ENCODE measurements at places on chromosomes 5 and 9.

DNA sequence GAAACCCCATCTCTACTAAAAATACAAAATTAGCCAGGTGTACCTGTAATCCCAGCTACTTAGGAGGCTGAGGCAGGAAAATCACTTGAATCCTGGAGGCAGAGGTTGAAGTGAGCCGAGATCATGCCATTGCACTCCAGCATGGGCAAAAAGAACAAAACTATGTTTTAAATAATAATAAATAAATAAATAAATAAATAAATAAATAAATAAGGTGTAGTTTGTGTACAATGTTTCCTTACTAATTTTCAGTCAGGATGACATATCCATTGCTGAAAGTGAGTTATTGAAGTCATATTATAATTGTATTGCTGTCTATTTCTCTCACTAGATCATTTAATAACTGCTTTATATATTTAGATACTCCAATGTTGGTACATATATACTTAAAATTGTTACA, 581.5 kb upstream of the DAB2 start:
- DNase-seq: no peak

DNA sequence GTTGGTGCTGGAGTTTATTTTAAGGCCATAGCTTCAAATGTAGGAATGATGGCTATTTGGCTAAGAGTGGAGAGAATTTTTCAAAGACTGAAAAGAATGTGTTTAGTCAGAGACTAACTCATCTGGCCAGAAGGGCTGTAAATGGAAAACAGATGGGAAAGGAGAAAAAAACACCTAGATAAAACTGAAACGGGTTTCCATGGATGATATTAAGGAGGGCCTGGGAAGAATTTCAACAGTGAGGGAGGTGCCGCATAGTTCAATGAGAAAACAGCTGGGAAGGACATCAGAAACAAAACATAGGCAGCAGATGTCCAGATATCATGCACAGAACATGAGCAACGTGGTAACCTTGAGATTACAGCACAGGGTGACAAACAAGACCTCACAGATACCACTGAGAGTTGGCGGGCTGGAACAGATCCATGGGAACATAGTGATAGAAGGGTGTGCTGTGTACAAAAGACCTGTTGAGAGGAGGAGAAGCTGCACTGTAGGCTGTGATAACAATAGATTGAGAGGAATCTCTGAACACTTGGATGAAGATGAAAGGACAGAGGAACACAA, 31.2 kb upstream of the RAD23B start:
- DNase-seq: no peak

GRCh38 chr5:159135896-159136531, 36.3 kb upstream of the EBF1 start:
- DNase-seq: no peak

GRCh38 chr9:69433392-69433791, 108.4 kb downstream of the ENTREP1 start:
- DNase-seq: no peak

DNA sequence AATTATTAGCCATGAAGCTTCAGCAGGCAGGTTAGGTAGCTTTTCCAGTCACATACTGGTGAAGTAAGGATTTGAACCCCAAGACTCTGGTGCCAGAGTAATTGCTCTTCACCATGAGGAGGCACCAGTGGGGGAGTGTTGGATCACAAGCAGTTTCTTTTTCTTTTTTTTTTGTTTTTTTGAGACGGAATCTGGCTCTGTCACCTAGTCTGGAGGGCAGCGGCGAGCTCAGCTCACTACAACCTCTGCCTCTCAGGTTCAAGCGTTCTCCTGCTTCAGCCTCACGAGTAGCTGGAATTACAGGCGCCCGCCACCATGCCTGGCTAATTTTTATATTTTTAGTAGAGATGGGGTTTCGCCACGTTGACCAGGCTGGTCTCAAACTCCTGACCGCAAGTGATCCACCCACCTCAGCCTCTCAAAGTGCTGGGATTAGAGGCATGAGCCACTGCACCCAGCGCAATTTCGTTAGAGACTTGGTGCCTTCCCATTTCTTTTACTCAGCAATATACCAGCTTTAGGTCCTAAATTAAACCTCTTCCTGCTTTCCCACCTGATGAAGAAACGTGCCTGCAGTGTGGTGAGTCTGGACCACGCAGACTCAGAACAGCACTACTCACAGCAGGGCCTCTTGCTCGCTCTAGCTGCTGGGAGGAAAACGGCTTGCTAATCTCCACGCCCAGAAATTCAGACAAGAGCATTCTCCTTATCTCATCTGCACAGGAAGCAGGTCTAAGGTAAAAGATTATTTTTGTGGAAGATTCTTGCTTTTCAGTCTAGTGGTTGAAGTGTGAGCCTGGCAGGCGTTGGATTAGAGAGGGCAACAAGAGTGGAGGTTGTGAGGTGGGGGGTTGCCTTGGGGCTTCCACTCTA, at the start of gene S100Z:
TSS of gene S100Z (plus strand) at position 596 of the 873 bp plus-strand sequence. CDS start 25,346 bp downstream, outside the sequence.
- no peak for DNase-seq

DNA sequence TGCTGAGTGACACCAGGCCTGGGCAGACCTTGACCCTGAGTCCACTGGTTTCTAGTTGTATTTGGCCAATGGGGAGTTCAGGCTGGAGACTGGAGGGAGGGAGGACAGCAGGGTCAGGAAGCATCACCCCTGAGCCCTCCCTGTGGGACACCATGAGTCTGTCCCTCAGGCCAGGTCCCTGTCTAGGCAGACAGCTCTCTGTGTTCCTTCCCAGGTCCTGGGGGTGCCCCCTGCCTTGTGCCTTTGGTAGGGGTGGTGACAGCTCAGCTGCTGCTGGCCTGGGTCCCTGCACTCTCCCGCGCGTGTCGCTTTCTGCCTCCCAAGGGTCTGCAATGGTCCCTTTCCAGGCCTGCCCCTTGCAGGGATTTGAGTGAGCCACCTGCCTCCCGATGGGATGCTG, 125.5 kb downstream of the OLFM1 start:
- DNase-seq: no peak

DNA sequence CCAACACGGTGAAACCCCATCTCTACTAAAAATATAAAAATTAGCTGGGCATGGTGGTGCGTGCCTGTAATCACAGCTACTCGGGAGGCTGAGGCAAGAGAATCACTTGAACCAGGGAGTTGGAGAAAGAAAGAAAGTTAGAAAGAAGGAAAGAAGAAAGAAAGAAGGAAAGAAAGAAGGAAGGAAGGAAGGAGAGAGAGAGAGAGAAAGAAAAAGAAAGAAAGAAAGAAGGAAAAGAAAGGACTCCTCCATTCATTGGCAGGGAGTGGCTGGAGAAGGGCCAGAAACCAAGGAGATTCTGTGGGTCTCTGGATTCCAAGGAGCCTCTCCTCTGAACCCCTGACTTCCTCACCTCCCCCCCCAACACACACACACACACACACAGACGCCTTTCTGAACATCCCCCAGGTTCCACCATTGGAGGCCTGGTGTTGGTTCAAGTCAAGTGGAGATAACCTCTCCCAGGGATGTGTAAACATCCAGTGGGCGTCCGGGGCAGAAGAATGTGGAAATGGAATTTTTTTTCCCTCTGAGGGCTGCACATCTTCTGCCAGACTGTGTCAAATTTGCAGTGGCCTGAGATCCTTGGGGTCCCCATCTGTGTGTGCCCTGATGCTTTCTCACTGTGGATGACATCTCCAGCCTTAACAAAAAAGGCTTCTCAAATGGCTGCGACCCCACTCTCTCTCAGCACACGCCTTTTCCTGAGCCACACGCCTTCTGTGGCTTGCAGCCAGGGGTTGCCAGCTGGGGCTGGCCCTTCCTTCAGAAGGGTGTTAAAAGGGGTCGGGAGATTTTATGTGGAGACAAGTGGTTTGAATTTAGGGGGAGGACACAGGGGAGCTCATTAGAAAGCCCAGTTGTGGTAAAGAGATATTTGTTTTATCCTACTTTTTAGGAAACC, 109.3 kb upstream of the HAND1 start:
- DNase-seq: no peak

GRCh38 chr5:134127988-134128647, 13.6 kb downstream of the TCF7 start:
- DNase-seq: no peak

DNA sequence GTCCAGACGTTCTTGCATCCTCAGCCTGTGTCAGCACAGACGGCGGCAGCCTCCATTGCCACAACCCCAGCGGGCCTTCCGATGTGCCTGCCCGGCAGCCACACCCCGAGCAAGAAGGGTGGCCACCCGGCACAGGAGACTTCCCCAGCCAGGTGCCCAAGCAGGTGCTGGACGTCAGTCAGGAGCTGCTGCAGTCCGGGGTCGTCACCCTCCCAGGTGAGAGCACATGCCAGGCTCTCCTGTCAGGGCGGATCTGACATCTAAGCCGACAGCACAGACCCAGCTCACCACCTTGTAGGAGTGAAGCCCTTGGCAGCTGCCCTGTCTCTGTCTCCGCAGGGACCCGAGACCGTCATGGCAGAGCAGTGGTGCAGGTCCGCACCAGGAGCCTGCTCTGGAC, 48.3 kb upstream of the LRRC14B start:
- DNase-seq: no peak

GRCh38 chr9:88258024-88258423, 119.7 kb upstream of the SPATA31C2 start:
- no peak for DNase-seq

GRCh38 chr5:52017567-52017966, 634.3 kb downstream of the ISL1 start:
- no peak for DNase-seq
